Motor neuron (in vitro differentiated cells): ENCODE measurements at places on chromosomes 12 and 14. TPM values are rescaled to one million over a fixed set of nuclear protein-coding genes. Genes with fewer than 3 reads are reported as not detected.

The PAH gene
- total RNA-seq = 2.8 TPM in 1 of 2 replicates, not detected in the other

- ATAC-seq = no peak
Observed at GRCh38 chr14:36215217-36215598, 38.7 kb upstream of the PTCSC3 start.

- ATAC-seq = no peak
Observed at GRCh38 chr12:132545955-132546354, 56.0 kb downstream of the FBRSL1 start.

DNA sequence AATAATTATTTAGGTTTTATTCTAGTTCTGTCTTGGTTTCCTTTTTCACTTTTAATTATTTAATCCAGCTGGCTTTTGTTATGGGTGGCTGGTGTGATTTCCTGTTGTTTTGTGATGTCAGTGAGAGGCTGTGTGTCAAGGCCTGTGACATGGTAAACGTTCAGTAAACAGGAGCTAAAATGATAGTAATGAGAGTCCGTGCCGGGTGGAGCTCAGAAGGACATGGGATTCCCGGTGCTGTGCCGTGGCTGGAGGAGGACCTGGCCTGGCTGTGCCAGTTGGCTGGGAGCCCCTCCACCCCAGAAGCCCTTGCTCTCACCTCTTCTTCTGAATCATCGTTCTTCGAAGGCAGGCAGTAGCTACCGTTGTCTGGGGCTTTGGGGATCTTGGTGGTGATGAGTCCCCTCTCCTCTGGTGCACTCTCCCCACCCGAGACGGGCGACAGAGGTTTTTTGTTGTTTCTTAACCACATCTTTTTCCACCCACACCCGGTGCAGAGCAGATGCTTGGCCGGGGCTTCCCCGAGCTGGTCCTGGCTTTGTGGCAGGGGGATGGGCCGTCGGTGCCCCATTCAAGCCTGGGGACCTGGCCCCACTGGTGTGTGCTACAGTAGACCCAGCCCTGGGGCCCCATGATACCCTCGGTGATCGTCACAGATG lies 29.1 kb downstream of the SH2B3 start:
- peak; percentile 46 for ATAC-seq

DNA sequence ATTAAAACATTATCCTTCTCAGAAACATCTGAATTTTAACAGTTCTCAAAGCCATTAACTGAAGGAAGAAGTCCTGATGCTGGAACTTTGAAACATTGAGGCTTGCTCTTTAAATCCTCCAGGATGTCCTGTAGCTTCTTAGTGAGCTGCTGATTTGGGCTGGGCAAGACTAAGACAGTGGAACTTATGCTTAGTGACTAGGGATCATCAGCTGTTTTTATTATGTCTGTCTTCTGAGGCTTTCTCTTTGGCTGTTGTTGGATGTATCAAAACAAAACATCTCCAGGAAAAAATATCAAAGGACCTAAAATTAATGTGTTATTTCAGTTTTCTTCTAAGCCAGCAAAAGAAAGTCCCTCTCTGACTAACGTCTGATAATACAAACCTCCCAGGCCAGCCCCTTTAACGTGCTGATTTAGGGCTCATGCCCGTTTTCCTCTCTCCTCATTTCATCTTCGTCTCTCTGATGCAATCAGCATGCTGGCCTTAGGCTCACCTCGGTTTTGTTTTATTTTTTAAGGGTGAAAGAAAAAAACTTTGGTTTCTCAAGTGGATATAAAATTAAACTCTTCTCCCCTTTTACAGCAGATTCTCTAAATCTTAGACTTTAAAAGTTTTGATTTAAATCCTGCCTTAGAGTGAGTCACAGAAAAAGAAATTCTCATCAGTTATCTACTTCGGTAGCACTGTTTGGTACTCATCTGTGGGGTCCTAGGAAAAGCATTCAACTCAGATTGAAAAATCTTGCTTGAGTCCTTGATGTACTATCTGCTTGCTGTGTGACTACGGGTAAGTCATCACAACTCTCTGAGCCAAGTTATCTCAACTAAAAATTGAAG lies 106.2 kb upstream of the CCDC91 start:
- ATAC-seq = peak; percentile 47

- ATAC-seq = no peak
Observed at GRCh38 chr12:91397866-91398532, 215.4 kb upstream of the DCN start.

DNA sequence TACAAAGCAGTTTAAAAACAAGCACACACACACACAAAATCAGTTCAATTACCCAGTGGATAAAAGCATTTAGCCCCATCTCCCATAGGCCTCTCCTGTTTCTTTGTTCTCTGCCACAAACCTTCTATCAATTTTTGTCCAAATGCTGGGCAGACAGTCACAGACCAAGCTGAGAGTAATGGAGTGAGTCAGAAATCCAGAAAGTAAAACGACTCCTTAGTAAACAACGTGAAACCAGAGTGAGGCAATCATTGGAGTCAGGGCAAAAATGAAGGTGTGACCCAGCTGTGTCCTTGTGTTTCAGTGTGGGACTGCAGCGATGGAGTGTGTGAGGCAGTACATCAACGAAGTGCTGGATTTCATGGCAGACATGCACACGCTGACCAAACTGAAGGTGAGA lies 102.0 kb downstream of the PRIMA1 start:
- peak; percentile 67 for ATAC-seq

DNA sequence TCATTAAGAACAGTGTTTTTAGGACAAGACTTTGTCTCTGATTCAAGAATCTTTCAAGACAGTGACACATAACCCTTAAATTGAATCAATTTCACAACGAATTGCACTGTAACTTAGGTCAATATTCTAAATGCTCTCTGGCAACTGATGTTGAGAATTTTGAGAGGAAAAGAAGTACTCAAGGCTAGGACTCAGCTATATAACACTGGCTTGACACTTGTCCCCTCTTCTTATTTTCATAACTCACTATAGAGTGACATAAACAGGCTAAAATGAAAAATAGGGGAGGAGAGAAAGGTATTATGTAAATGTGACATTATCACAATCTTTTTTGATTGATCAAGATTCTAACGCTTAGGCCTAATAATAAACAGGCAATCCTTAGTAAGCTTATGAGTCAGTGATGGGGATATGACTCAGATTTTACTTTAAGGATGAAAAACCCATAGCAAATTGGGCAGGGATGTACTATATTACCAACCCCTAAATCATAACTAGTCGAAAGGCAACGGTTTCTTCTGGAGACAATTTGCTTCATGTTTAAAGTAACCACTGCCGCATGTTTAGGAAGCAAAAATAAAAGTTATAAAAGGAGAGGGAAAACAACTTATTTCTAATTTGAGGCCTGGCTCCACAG lies 10.9 kb downstream of the BTG1 start:
- peak; percentile 52 for ATAC-seq

- no peak for ATAC-seq
Observed at GRCh38 chr12:97875064-97875463, 412.5 kb downstream of the RMST start.

DNA sequence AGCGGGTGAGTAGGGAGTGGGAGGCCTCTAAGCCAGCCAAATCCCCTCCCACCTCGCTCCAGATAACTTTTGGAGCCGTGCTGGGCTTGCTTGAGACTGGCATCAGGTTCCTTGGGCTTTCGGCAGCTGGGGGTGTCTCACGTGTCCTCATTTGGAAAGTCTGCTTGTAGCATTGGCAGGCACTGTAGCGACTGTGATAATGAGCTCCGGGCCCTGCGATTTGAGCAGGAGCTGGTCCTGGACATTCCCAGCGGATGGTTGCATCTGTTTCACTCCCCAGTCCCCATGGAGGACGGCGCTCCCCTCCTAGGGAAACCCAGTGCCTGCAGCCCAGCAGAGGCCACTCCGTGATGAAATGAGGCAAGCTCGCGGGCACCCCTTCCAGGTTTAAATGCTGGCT lies 49.4 kb downstream of the DGLUCY start:
- no peak for ATAC-seq

GRCh38 chr12:101698800-101699347 lies 1.4 kb downstream of the CHPT1 start:
- no peak for ATAC-seq
